Stimulated activated CD4-positive, alpha-beta T cell treated with anti-CD3 and anti-CD28 coated beads, Interleukin-15, amount 100 ng/mL, for 1 hour (primary cell): ENCODE measurements at places on chromosomes 7 and 10.

DNA sequence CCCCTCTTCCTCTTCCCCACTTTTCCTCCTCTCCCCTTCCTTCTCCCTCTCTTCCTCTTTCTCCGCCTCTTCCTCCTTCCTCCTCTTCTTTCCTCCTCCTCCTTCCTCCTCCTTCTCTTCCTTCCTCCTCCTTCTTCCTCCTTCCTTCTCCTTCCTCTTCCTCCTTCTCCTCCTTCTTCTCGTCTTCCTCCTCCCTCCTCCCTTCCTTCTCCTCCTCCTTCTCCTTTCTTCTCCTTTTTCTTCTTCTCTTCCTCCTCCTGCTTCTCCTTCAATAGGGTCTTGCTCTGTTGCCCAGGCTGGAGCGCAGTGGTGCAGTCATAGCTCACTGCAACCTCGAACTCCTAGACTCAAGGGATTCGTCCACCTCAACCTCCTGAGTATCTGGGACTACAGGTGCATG, 56.9 kb downstream of the PALD1 start:
- DNase-seq, result no peak

DNA sequence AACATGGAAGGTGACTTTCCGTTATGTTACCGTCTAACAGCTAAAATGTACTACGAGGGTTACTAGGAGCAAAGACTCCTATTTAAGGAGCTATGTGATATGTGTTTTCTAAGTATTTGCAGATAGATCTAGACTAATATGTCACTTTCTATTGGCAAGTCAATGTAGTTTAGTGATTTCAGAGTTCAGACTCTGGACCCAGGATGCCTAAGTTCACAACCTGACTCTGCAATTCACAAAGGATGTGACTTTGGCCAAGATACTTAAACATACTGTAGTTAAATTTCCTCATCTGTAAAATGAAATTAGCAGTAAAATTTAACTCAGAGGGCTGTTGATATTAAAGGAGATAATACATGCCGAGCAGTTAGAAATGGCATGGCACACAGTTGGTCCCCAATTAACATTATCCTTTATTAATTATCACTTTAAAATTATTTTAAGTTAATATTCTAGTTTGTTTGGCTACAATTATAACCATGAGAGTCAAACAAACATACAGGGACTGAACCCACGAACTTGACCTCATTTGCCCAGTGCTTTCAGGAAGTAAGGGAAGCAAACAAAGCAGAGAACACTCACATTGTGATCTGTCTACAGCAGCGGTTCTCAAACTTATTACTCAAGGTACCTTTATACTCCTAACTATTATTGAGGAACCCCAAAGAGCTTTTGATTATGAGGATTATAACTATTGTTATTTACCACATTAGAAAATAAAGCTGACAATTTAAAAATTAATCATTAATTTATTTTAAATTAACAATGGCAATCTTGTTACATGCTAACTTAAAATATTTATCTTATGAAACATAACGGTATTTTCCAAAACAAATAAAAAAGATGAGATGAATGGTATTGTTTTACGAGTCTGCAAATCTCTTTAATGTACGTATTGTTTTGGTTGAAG, 94.4 kb downstream of the ANK3 start:
- DNase-seq, result no peak

DNA sequence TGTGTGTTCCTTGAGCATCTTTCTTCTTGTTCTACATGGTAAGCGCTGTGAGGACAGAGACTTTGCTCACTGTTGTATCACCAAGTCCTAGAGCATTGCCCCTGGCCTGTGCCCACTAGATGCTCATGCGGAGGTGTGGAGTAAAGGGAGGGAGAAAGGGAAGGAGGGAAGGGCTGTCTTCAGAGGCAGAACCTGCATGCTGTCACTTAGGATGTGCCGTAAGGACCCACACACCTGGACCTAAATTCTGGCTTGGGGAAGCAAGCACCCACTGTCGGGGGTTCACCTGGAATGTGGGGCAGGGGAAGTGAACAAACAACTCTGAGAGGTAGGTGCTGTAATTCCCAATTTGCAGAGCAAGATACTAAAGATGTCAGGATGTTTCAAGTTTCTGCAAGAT, 129.5 kb downstream of the PTPN20 start:
- no peak for DNase-seq

DNA sequence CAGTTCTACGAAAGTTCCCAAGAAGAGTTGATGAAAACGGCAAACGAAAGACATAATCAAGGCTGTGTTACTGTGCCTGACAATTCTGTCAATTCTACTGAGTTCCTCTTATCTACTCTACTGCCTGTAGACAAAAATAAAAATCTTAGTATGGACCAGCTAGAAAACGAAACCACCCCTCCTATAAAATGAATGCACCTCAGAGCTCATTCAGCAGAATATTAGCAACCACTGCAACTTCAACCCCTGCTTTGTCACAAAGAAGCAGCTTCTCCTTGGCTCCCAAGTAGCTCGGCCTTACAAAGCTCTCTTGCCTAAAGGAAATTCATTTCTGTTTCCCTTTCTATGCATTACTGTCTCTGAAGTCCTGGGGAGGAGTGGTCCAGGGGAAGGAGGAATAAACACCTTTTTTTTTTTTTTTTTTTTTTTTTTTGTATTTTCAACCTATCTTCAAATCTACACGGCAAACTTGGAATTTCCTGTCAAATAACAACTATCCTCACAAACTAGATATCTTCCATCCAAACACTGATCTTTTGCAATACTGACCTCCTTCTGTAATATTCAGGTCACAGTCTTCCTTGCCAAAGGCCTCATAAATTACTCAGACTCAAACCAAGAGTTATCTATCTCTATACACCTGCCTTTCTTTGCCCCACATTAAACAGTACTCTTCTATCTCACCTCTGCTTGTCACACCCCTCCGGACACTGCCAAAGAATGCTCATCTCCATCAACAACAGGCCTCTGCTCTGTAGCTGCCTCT, 74.3 kb downstream of the GLI3 start:
- no peak for DNase-seq

- DNase-seq, result no peak
Measured at GRCh38 chr7:28920424-28920823, 37.7 kb downstream of the TRIL start.

GRCh38 chr7:115191526-115191925, 269.6 kb downstream of the MDFIC start:
- no peak for DNase-seq

DNA sequence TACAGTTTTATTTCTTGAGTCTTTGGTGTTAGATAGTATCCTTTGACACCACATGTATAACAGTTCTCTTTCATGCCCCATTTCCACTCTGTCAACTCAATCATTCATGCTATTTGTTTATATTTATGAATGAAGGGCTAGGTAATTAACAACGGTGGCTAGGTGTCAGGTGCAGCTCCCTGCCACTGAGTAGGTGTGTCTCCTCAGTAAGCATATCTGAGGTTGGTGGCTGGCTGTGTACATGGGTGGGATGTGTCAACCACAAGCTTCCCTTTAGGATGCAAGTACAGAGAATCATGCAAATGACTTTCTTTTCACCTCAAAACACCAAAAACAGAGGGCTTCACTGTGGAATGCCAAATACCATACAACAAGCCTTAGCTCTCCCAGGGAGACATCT, 83.4 kb downstream of the ZNF365 start:
- DNase-seq, result no peak

- no peak for DNase-seq
Measured at GRCh38 chr7:143908120-143908519, 6.1 kb upstream of the TCAF1 start.

GRCh38 chr7:159094023-159094740, 50.5 kb downstream of the VIPR2 start:
- DNase-seq, result no peak

GRCh38 chr10:70914316-70914864, 26.0 kb upstream of the PCBD1 start:
- DNase-seq, result no peak

GRCh38 chr10:96830511-96831199, 1.4 kb upstream of the LCOR start:
- peak; percentile 58 for DNase-seq

DNA sequence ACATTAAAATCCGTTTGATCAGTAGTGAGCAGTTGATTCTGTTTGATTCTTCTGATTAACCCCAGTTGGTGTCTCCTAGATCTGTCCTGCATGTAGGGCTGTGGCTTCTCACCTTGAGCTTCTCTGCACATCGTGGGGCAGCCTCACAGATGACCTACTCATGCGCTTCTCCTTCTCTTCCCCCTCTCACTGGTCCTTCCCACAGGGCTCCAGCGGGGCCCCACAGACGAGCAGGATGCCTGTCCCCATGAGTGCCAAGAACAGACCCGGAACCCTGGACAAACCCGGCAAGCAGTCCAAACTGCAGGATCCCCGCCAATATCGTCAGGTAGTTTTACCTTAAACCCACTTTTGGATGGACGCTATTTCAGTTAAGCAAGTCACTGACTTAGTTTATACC, 178.9 kb downstream of the ARHGAP21 start:
- DNase-seq, result no peak

- no peak for DNase-seq
Measured at GRCh38 chr7:46776790-46777189, 805.1 kb downstream of the TNS3 start.

GRCh38 chr10:5094265-5095205, at the start of gene AKR1C3:
Gene AKR1C3 (plus strand): TSS chr10:5094414. CDS start chr10:5094445, 31 bp downstream.
- DNase-seq, result no peak

- DNase-seq, result no peak
Measured at GRCh38 chr7:50661345-50662040, 96.3 kb upstream of the DDC start.

DNA sequence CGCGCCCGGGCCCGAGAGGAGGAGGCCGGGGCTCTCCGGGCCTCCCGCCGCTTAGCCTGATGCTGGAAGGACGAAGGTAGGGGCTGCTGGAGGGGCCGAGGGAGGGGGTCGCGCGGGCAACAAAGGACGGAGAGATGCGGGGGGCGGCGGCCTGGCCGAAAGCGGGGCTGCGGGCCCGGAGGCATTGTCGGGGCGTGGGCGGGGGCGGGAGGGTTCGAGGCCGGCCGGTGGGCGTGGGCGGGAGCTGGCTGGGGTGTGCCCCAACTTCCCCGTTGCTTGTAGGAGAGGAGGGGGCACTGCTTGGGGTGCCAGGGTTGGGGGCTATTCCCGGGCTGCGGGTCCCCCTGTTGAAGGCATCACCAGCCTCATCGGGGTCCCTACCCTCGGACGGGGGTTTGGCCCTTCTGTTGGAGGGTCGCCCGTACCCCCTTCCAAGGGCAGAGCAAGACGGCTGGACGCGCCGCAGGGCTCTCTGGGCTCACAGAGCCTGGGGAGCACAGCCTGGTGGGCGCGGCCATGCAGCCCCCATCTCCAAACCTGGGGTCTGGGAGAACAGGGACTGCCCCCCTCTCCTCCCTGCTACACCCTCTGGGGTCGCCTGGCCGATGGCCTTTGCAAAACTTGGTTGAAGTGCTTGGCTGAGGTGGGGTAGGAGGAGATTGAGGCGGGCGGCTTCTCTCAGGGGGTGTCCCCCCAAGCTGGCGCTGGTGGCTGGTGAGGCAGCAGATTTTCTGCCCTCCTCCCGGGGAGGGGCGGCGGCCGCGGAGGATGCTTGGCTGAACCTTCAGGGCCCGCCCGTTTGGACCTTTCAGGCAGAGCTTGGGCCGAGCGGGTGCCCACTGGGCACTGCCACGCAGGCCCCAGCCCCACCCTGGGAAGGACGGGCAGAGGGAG, 699 bp downstream of the CLIP2 start:
- DNase-seq, result no peak

DNA sequence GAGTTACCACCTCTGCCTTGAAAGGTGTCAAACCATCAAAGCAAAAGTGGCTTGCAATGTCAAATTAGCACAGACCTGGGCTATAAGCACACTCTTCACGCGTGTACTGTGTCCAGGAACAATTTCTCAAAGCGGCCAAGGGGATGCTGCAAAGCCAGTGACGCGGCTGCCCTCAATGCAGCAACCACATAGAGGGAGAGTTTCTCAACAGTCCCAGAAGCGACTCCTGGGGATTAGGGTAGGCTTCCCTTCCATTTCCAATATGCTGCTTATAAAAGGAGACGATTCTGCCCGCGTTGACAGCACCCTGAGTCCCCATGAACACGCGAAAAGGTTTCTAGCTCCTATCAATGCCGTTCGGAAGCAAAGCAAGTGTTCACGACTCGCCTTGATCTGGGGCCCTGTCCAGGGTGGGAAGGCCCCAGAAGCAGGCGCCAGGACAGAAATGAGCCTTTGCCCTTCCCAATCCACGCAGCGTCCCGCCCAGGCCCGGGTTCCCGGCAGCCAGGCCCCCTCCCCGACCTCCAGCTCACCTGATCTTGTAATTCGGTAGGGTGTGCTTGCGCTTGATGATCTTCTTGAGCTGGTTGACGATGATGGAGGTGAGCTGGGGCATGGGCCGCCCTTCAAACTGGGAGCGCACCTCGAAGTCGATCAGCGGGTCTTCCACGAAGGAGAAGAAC, 1.3 kb downstream of the PDZD8 start:
- DNase-seq, result no peak

DNA sequence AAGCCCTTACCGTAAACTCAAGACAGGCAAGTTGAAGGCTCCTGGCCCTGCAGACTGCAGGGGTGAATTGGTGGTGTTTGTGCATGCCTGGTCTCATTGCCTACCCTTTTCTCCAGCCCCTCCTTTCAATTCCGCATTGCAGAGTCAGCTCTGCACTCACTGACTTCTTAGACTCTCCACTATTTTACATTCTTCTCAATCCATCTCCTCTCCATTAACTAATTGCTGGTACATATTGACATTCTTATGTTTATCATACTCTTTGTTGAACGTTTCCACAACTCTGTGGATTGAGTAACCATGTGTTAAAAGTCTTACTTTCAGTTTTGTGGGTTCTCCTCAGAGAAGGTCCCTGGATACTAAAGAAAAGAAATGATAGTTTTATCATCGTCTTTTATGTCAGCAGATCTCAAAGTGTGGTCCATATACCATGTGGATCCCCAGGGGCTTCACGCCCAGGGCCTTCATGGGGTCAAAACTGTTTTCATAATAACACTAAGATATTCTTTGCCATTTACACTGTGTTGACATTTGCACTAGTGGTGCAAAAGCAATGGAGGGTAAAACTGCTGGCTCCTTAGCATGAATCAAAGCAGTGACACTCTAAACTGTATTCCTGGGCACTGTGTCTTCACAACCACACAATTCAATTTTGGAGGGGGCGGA, 135.4 kb upstream of the FZD1 start:
- no peak for DNase-seq
